ENCODE measurements at places on chromosomes 13 and 19.

DNA sequence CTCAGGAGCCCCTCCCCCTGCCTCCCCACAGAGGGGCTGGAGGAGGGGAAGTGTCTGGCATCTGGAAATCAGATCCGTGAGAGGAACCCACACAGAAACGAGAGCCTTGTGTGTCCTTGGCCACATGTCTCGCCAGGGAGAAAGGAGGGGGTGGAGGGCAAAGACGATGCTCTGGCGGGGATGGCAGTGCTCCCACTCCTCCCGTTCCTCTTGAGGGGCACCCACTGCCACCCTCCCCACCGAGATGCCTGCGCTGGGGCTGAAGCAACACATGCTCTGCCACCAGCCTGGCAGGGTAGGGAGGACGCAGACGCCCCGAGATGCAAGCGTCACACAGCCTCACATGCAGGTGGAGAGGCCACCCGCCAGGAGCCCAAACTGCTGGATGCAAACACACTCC is 2.8 kb downstream of the ADGRL1 start:
- no peak for DNase-seq

DNA sequence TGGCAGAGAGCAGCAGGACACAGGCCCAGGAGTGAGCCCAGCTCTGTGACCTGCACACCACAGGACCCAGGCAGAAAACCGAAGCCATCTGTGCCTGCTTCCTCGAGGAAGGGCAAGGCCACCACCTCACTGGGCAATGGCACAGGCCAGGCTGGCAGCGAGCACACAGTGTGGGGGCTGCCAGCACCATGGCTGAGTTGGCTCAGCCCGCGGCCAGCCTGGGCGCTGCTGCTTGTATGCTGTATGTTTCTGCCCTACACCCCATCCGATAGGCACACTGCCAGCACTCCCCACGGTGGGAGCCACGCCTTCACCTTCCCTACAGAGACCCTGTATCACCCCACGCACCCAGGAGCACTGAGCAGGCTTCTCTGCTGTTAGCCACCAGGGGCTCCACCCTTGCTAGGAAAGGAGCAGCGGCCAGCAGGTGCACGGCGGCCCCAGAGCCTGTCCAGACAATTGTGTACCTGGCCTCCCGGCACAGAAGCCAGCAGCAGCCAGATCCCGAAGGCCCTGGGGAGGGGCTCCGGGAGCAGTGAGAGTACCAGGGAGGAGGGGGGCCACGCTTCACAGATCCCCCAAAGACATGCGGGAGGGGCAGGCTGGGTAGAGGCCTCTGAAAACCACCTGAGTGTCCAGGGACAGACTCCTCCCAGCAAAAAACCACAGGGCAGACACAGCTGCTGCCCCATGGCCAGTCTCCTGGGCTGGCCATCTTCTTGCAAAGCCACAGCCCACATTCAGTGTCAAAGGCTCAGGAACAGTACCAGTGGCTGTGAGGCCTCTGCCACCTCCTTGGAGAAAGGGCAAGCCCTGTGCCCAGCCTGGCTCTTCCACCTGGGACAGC is 56.1 kb downstream of the MLLT1 start:
- DNase-seq = no peak

DNA sequence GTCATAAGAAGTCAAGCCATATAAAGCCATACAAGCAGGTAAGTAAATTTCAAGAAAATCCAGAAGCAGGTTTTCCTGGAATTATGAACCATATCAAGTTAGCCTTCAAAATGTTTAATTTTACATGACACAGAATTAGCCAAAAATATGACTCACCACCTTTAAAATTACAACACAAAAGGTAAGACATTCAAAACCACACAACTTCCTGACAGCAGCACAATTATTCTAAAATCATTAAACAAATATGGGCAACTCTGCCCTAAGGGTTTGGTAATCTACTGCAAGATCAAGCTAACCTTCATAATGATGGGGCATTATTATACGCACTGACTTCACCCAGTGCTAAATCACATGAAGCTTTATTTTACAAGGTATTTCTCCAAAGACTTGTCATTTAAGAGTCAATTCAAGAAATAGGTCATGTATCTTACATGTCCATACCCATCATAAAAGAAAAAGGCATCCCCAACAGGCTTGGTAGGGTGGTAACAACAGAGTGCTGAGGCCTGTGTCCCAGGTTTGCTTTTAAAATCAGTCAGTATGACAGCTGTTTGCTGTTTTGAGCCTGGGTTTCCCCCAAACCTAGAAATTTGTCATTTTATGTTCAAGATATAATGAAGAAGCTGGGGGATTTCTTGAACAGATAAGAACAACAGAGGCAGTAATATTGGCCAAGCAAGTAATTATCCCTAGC is 15.2 kb downstream of the RCBTB1 start:
- DNase-seq = no peak

GRCh38 chr13:104984296-104984818 is 1551.1 kb downstream of the EFNB2 start:
- no peak for DNase-seq

DNA sequence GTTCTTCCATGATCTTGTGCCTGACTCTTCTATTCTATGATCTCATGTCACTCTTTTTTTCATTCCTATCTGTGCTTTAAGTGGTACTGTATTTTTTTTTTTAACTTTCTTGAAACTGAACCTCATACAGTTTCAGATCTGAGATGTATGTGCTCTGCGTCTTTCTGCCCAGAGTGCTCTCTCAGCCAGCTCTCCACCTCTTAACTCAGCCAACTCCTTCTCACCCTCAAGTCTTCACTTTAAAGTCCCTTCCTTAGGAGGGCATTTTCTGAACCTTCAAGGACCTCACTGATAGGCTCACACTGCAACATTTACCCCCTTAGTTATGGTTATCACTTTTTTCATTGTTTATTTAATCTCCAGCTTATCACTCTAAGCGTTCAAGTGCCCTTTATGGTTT is 158.7 kb downstream of the IRS2 start:
- DNase-seq = no peak

DNA sequence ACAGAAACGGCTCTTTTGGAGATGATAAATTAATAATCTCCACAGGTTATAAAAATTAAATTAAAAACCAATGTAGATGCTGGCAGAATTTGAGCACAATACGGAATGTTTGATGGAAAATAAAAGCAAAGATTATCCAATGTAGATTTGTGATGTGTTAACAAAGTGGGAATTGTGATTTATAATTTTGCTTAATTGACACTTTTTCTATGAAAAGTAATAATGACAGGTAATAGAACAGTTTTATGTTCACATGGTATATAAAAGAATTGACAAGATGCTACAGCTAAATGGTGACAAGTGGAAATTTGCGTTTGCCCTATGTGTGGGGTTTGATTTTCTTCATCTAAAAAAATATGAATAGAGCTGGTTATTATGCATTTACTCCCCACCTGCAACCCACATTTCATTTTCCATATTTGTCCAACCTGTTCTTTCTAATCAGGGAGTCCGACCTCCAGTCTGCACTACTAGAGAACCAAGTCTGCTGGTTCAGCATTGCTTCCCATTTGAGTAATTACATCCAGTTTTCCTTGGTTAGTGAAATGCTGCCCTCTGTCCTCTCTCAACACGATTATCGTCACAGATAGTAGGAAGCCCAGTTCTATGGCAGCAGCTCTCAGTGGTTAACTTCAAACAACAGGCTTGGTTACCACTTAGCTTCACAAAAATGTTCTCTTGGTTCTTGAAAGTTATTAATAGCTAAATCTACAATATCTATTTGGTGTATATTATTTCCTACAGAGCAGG is 61.4 kb upstream of the SLITRK1 start:
- no peak for DNase-seq

DNA sequence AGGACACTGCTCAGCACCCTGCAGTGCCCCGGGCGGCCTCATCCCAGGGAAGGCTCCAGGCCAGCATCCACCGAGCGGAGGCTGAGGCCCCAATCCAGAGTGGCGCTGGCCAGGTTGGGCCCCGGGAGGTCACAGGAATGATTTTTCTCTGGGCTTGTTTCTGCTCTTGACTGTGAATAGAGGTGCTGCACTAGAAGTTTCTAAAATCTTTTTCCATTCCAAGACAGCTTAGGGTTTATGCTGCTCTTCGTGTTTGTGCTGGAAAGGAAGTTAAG is 15.1 kb downstream of the KDM4B start:
- no peak for DNase-seq

- DNase-seq = no peak
Observed at GRCh38 chr19:55644842-55645511, 1.5 kb downstream of the ZNF581 start.

- no peak for DNase-seq
Observed at GRCh38 chr19:34228347-34228746, 26.0 kb upstream of the GARRE1 start.

GRCh38 chr19:4909156-4909896 is at the start of gene UHRF1:
Gene UHRF1 (plus strand): TSS chr19:4909501. CDS start chr19:4910886, 1,385 bp downstream.
- DNase-seq = no peak

DNA sequence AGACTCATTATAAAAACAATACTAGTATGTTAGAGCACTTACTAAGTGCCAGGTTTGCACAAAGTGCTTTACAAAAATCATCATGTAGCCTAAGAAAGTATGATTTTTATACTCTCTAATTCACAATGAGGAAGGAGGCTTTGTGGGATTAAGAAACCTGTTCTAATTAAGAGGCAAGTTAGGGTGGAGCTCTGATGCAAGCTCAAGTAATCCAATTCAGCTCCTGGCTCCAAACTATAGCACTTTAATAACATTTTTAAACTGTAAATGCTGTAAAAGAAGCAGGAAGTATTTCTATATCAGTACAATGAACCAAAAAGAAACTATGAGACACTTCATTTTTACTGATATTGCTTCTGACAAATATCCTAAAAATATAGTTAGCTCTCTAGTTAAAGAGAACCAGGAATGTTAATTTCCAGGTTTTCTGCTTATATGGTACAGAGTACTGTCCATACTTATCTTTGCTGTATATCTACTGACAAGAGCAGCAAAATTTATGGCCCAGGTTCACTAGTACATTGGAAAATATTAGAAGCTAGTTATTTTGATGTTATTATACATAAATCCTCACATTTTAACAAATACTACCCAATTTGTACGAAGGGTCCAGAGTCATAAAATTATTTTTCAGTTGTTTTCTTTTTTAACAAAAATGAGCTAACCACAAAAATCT is 482.0 kb downstream of the DIAPH3 start:
- no peak for DNase-seq

- no peak for DNase-seq
Observed at GRCh38 chr19:2719920-2720776, 1.0 kb downstream of the DIRAS1 start.

- DNase-seq = peak; percentile 26
Observed at GRCh38 chr19:35710784-35711723, 6.7 kb downstream of the ZBTB32 start.

DNA sequence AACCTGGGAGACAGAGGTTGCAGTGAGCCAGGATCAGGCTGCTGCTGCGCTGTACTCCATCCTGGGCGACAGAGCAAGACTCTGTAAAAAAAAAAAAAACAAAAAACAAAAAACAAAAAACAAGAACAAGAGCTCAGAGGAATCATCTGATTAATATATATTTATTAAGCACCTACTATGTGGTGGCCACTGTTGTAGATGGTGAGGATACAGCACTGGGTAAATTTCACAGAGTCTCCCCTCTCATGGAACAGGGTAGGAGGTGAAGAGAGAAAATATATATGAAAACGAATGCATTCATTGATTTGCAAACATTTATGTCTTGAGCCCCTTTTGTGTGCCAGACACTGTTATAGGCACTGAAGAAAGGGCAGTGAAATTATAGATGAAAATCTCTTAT is 5.9 kb upstream of the SERTAD1 start:
- DNase-seq = no peak

GRCh38 chr19:19775891-19776205 is 42.9 kb upstream of the ZNF14 start:
- no peak for DNase-seq

GRCh38 chr13:32804673-32805230 is 211.5 kb upstream of the KL start:
- no peak for DNase-seq

GRCh38 chr19:51427201-51427600 is 9.8 kb upstream of the SIGLEC10 start:
- no peak for DNase-seq

DNA sequence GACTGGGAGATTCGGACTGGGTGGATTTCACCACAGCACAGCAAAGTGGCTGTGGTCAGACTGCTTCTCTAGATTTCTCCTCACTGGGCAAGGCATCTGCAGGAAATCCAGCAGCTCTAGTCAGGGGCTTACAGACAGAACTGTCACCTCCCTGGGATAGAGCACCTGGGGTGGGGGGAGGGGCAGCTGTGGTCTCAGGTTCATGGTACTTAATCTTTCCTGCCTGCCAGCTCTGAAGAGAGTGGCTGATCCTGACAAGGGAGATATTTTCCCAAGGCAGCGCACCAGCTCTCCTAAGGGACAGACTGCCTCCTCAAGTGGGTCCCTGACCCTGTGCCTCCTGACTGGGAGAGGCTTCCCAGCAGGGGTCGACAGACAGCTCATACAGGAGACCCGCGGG is 212.8 kb upstream of the KLF12 start:
- DNase-seq = no peak

- no peak for DNase-seq
Observed at GRCh38 chr19:34502582-34503411, 21.2 kb downstream of the WTIP start.

- peak; percentile 1 for DNase-seq
Observed at GRCh38 chr13:91133941-91134802, 213.3 kb upstream of the MIR17HG start.

DNA sequence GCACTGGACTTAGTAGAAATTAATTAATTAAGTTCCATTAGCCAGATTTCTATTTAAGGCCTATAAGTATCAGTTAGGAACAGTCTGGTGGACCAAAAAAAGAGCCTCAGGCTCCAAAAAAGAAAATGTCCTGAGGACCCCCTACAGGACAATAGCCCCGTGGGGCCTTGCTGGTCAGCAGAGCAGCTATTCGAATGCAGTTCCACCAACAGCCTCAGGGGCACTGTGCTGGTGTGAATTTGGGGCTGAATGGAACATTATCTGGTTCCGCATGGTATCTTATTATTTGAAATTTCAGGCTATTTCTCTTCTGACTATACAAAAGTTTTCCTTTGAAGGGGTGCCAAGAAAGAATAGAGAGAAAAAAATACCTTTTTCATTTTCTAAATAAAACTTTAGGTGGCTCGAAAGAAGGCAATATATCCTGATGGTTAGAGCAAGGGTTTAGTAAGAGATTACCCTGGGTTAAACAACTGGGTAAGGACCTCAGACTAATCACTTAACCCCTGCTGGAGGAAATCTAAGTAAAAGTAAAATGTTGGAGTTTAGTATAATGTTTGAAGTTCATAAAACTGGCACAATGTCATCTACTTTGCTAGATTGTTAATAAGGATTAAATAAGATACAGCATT is 147.2 kb downstream of the MIPEP start:
- DNase-seq = no peak
